ENCODE measurements at places on chromosomes 16 and 17. TPM values are rescaled to one million over a fixed set of nuclear protein-coding genes. Genes with fewer than 3 reads are reported as not detected.

The ZACN gene
- total RNA-seq = not detected

The NTHL1 gene
- total RNA-seq = 17.2 TPM

The GDPD3 gene
- 2.1 TPM for total RNA-seq

The EXOC3L1 gene
- total RNA-seq = 3.9 TPM

The NPIPB4 gene
- total RNA-seq = 102 TPM

The NTN1 gene
- total RNA-seq = 16.7 TPM

The CASKIN1 gene
- total RNA-seq = 7.3 TPM

The GALR2 gene
- not detected for total RNA-seq

The SLC38A8 gene
- 6.6 TPM for total RNA-seq

The ANKFN1 gene
- 3.5 TPM for total RNA-seq

The THAP11 gene
- total RNA-seq = 42.2 TPM

The TVP23C gene
- 47.6 TPM for total RNA-seq

All from camera-type eye (tissue), 1 donor.